ENCODE measurements at places on chromosomes 4 and X. TPM values are rescaled to one million over a fixed set of nuclear protein-coding genes. Genes with fewer than 3 reads are reported as not detected.

GRCh38 chrX:107629540-107629909, 1.2 kb downstream of the PRPS1 start:
- peaks cover 3% of the 10 kb centered on the region for H3K36me3 ChIP-seq
- H3K27me3 ChIP-seq = no peaks in the 10 kb centered on the region
- H3K4me3 ChIP-seq = peak overlapping the region; percentile 96
- peaks cover 30% of the 10 kb centered on the region for H3K4me1 ChIP-seq
- H3K27ac ChIP-seq = peak overlapping the region; percentile 93

GRCh38 chr4:31192341-31192740, 472.2 kb downstream of the PCDH7 start:
- no peaks in the 10 kb centered on the region for H3K36me3 ChIP-seq
- no peaks in the 10 kb centered on the region for H3K27me3 ChIP-seq
- no peaks in the 10 kb centered on the region for H3K4me1 ChIP-seq
- H3K4me3 ChIP-seq = no peak overlapping the region
- no peak overlapping the region for H3K27ac ChIP-seq

The DDIT4L gene
- 0.76 TPM for total RNA-seq

- no peak for DNase-seq
- no peaks in the 10 kb centered on the region for H3K36me3 ChIP-seq
- H3K27ac ChIP-seq = no peak overlapping the region
- H3K27me3 ChIP-seq = no peaks in the 10 kb centered on the region
These were observed 306.0 kb downstream of the RPA4 start for GRCh38 chrX:97189668-97190067.

The HDAC6 gene
- 44.7 TPM for total RNA-seq

- H3K27ac ChIP-seq = no peak overlapping the region
- no peak for DNase-seq
- H3K4me3 ChIP-seq = no peak overlapping the region
- no peaks in the 10 kb centered on the region for H3K4me1 ChIP-seq
These were observed 149.1 kb downstream of the FBXO8 start for GRCh38 chr4:174134361-174134760.

DNA sequence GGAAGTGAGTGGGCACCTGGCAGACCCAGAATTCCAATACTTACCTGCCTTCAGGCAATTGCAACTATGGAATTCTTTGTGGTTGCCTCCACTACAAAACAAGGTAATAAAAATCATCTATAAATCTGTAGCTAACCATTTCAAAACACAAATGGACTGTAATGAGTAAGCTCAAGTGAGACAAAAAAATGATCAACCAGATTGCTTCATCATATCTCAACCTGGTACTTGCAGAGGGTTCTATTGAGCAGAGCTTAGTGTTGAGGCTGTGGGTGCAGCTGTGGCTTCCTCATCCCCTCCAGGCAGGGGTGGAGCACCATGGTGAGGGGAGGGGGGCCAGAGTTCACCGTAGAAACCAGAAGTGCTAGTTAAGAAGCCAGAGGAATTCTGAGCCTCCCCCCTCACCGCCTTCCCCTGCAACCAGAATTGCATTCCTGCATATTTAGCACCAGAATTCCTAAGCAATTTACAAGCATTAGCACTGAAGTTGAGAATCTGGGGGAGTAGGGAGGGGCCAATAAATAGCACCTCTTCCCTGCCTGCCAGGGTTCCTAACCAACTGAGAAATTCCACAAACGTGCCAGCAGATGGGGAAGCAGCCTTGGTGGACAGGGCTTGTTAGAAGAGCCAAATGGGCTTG, 11.5 kb downstream of the CTAG1A start:
- no peak for DNase-seq
- no peak overlapping the region for H3K4me3 ChIP-seq
- H3K27me3 ChIP-seq = peaks cover 10% of the 10 kb centered on the region
- H3K27ac ChIP-seq = no peak overlapping the region

The GPRASP2 gene
- total RNA-seq = 0.15 TPM

The PPP1R2C gene
- total RNA-seq = not detected

DNA sequence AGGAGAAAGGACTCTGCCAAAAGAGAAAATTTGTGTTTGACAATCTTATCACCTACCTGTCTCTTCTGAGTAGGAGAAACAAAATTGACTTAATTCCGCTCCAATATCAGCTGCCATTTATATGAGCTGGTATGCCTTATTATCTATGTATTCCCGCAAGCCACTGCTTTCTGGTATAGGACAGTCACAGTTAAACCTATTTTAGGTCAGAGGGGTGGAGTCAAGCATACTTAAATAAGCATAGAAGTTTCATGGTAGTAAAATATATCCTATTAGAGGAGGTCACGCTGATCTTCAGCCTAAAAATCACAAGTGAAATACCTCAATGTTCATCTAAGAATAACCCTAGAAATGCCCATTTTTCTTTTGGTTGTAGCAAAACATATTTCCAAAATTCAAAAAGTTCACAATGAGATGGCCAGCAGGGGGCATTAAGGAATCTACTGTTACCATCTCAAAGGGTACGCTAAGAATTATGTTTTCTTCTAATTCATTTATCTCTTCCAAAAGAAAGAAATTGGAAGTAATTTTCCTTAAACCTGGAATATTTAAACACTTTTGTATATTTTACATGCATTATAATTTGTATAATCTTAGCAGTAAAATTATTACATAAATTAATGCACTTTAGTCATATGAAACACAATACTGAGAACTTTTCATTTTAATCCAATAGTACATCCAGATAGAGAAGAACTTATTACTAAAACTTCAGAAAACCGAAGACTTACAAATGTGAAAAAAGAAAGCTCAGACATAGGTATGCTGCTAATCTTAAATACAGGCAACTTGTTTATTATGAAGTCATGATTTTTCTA, 10.5 kb downstream of the PPAT start:
- H3K4me1 ChIP-seq = peaks cover 34% of the 10 kb centered on the region
- H3K27me3 ChIP-seq = no peaks in the 10 kb centered on the region
- no peak for DNase-seq
- peaks cover 9% of the 10 kb centered on the region for H3K36me3 ChIP-seq

The LRBA gene
- total RNA-seq = 54.2 TPM

GRCh38 chr4:140652601-140653000, 83.8 kb upstream of the UCP1 start:
- DNase-seq = no peak
- H3K27me3 ChIP-seq = peaks cover 17% of the 10 kb centered on the region
- no peaks in the 10 kb centered on the region for H3K36me3 ChIP-seq
- no peaks in the 10 kb centered on the region for H3K4me1 ChIP-seq

The DGAT2L6 gene
- total RNA-seq = not detected

DNA sequence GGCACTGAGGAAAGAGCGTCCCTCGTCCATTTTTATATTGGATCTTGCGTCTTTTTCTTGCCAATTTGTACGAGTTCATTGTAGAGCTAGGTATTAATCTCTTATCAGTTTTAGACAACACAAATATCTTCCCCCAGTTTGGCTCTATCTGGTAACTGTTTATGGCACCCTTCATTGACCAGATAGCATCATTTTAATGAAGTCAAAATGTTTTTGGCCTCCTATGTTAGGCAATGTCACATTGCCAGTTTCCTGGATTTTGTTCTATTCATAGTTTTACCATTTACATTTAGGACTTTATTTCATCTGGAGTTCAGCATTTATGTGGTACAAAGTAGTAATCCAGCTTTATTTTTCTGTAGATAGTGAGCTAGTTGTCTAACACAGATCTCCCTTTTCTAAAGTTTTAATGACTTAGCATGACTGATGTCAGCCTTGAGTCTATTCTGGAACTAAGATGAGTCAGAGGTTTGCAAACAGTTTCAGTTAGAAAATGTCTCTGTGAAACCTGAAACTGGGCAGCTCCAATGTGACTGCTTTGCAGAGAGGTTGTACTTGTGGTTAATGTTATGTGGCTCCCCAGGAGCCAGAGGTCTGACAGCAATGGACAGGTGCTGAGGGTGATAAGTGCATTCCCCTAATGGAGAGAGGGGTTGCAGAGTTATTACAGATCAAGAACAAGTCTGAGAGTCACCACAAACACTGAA, 5.3 kb upstream of the STBD1 start:
- DNase-seq = peak; percentile 32
- H3K27ac ChIP-seq = no peak overlapping the region
- peaks cover 3% of the 10 kb centered on the region for H3K27me3 ChIP-seq
- peaks cover 62% of the 10 kb centered on the region for H3K4me1 ChIP-seq

The CPZ gene
- total RNA-seq = not detected

The NAP1L3 gene
- total RNA-seq = 0.70 TPM

GRCh38 chrX:3520458-3520857, 174.0 kb upstream of the MXRA5 start:
- H3K4me1 ChIP-seq = no peaks in the 10 kb centered on the region
- H3K27me3 ChIP-seq = no peaks in the 10 kb centered on the region
- DNase-seq = no peak
- H3K36me3 ChIP-seq = no peaks in the 10 kb centered on the region

The ADH1B gene
- total RNA-seq = not detected

DNA sequence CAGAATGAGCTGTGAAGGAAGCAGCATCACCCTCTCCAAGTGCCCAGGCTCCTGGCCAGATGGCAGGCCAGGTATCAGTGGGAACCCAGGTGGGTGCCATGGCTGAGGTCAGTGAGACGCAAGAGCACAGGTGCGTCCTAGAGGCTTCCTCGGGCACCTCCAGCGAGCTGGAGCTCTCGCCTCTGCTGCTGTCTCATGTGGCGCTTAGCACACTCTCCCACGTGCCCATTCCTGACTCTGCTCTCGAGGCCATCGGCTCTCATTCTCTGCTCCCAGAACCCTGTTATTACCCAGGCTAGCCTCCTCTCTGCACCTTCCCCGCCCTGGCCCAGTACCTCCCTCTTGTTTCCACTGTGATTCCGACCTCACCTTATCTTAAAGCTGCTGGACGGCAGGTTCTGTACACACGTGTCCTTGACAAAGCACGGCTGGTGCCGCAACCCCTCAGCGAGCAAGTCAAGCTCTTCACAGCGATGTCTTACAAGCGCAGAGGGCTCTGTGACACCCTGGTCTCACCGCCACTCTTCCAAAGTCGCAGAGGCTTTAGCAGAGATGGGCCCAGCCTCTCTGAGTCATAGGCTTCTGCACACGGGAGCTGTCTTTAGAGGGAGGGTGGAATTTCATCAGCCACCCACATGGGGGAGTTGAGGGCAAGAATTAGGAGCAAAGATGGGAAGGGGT, 15.4 kb upstream of the MSANTD1 start:
- no peak for DNase-seq
- no peaks in the 10 kb centered on the region for H3K27me3 ChIP-seq
- no peak overlapping the region for H3K27ac ChIP-seq
- H3K36me3 ChIP-seq = peaks cover 32% of the 10 kb centered on the region
- no peaks in the 10 kb centered on the region for H3K4me1 ChIP-seq
- H3K4me3 ChIP-seq = no peak overlapping the region

The VCX2 gene
- total RNA-seq = not detected
